ENCODE measurements at places on chromosomes 3 and 15. TPM values are rescaled to one million over a fixed set of nuclear protein-coding genes. Genes with fewer than 3 reads are reported as not detected.

DNA sequence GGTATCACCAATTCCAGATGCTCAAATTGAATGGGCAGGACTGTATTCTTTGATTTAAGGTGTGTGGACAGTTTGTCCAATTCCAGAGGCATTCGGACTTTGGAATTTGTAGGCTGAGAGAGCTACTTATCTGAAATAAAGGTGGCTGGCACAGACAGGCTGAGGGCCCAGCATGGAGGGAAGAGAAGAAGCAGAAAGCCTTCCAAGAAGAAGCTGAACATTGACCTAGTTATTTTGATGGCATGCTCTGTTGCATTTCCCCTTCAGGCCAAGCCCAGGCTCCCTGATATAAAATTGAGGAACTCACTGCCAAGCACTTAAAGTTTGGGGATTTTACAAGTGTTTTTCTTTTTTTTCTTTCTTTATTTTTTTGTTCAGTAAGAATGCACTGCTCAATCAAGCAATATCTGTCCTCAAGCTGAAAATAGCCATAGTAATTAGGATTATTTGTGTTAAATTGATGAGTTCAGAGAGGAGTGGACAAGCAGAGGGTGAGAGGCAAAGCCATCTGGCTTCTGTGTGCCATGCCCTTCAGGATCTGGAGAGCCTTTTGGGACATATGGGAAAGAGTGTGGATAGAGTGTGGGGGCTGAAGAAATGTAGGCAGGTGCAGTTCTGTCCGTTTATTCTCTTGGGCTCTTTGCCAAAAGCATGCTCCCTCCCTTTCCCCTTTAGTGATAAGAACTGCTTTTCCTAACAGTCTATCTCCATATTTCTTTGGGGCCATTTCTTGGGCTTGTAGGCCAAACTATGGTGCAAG, 148.9 kb downstream of the OXSM start:
- DNase-seq: no peak

GRCh38 chr15:73607843-73608242, 25.3 kb downstream of the NPTN start:
- DNase-seq: no peak

- DNase-seq: no peak
Observed at GRCh38 chr15:87720235-87720634, 536.3 kb downstream of the NTRK3 start.

GRCh38 chr3:131526801-131527347, 24.1 kb upstream of the MRPL3 start:
- peak; percentile 52 for DNase-seq

The HGD gene
- 0.28 TPM for total RNA-seq

DNA sequence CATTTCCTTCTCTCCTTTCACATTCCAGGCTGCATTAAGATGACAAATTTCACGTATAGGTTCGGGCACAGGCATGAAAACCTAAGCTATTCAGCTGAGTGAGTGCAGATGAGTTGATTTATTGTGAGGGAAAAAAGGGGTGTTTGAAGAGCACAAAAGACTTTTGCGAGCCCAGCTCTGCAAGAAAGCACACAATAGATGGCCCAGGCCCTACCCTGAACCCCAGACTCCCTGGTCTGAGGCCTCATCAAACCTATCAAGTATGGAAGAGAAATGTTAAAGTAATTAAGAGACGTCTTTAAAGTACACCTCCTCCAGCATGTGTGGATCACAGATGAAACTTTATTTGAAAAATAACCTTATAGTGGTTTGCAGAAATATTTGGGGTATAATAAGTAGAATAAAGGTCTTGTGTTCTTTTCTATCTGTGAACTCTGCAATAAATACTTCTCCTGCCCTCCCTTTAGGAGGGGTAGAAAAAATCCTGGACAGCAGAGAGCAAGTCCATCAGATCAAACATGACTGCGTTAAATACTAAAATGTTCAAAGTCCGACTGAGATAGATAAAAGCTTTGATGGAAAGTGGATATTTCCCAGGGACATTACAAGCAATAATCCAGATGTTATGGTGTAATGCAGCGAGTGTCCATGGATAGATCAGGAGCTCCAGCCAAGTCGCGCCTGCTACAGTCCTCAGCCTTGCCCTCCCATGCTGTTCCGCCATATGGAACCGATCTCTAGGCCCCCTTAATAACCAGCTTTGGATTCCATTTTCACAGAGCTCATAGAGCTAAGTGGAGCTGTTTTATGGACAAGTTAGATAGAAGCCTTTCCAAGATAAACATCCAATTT, 121.5 kb downstream of the MCTP2 start:
- DNase-seq: no peak

The ANKRD34C gene
- total RNA-seq: not detected

- DNase-seq: no peak
Observed at GRCh38 chr3:121980450-121980796, 41.6 kb downstream of the ILDR1 start.

GRCh38 chr15:38316311-38316710, 63.7 kb downstream of the SPRED1 start:
- DNase-seq: no peak

The TRH gene
- 0.19 TPM for total RNA-seq

The IL5RA gene
- total RNA-seq: not detected

- no peak for DNase-seq
Observed at GRCh38 chr3:7188551-7188950, 327.6 kb downstream of the GRM7 start.

GRCh38 chr15:31887246-31887645, 143.1 kb upstream of the CHRNA7 start:
- DNase-seq: peak; percentile 63
